Gastroesophageal sphincter (tissue), 4 donors: ENCODE measurements at places on chromosomes 7 and 10.

GRCh38 chr7:116363637-116364432, 135.7 kb upstream of the CAV2 start:
- no peak for ATAC-seq

DNA sequence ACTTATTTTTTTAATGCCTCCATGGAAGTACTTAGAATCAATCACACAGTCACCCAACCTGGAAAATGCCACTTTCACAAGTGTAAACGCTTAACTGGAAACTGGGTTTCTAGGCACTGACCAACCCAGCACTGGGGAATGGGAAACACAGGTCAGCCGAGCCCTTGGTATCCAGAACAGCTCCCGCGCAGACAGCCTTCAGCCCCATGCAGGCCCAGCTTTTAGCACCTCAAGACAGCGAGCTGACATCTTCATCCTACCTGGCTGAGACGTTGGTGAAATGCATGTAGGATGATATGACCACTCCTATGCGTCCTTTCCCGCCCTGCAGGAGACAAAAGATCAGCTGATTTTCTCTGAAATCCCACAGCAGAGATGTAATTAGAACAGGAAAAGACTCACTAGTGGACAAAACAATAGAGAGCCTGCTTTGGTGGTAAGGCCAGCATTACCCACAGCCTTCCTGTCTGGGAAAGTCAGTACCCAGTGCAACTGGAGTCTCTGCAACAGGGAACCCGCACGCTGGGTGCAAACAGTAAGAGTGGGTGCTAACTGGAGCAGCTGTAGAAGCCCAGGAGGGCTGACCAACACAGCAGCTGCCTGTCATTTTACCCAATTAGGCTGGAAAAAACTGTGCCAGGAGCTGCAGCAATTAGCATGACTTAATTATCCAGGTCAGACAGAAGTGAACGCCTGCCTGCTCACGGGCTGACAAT, 153.7 kb downstream of the TNS3 start:
- no peak for ATAC-seq

DNA sequence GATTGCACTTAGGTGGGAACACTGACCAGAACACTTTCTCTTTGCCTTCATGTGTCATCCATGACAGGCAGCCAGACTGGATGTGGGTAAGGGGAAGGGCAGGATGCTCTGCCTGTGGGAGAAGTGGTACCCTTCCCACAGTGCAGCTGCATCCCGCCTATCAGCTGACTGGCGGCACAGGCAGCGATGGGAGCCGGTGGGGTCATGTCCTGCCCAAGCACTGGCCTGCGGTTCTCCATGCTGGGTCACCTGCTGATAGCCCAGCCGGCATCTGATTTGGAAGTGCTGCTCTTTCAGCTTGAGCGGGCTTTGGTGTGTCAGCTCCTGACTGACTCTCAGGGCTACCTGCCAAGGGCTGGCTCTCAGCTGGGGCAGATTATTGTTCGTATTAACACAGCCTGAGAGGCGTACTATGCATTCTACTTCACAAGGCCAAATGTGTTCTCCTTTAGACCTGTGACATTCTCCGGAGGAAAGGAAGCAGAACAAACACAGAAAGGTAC, 105.2 kb upstream of the PDLIM1 start:
- no peak for ATAC-seq

- no peak for ATAC-seq
These were observed 901 bp upstream of the CCNY start for GRCh38 chr10:35335133-35336083.
